ENCODE measurements at places on chromosomes 5 and 9.

DNA sequence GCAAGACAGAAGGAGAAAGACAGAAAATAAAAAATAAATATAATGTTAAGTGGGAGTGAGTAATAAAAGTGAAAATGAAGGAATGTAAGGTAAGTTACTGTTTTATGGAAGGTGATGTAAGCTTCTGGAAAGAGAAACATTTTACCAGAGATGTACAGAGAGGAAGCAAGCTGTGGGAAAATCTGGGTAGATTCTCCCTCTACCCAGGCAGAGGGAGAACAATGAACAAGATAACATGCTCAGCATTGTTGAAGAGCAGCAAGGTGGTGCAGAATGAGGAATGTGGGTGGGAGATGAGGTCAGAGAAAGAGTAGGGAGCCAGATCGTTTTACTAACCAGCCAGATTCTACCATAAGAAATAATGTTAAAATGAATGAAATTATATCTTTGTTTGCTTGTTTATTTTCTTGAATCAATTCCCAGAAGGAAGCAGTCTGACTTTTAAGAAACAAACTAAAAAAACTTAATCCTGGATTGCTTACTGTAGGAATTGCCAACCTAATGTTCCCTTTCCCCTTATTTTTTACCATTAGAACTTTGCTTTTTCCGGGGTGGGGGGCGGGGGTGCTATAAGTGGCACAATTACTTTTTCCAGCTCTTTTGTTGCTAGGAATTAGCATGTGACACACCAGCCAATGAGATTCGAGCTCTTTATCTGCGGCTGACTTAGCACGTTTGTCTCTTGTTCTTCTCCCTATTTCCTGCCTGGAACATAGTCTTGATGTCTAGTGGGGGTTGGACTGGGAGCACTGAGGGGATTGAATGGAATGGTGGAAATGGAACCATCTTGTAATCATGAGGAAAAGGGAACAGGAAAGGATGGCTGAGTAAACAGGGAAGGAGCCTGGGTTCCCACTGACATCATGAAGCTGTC, 356.7 kb downstream of the TMEM167A start:
- no peak for DNase-seq

- no peak for DNase-seq
Observed at GRCh38 chr5:111367115-111367514, 142.9 kb downstream of the CAMK4 start.

- DNase-seq, result no peak
Observed at GRCh38 chr5:53515988-53516387, 35.6 kb downstream of the FST start.

GRCh38 chr9:132143359-132143758, 18.5 kb upstream of the NTNG2 start:
- no peak for DNase-seq

GRCh38 chr9:37262410-37262809, 142.0 kb downstream of the ZCCHC7 start:
- DNase-seq, result no peak

DNA sequence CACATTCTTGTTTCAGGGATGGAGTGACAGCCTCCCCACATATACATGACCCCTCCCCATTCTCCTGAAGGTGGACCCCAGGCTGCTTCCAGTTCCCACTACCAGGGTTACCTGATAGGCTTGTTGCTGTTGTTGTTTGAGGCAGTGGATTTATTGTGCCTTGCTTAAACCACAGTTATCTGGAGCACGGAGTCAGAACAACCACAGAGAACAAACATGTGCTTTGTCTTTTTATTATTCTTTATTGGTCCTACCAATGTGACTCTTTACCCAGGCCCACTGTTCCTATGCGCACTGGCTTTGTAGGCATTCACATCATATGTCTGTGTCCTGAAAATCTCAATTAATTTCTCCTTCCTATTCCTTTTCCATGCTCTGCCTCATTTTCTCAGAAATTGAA, 41.2 kb upstream of the IPPK start:
- no peak for DNase-seq

DNA sequence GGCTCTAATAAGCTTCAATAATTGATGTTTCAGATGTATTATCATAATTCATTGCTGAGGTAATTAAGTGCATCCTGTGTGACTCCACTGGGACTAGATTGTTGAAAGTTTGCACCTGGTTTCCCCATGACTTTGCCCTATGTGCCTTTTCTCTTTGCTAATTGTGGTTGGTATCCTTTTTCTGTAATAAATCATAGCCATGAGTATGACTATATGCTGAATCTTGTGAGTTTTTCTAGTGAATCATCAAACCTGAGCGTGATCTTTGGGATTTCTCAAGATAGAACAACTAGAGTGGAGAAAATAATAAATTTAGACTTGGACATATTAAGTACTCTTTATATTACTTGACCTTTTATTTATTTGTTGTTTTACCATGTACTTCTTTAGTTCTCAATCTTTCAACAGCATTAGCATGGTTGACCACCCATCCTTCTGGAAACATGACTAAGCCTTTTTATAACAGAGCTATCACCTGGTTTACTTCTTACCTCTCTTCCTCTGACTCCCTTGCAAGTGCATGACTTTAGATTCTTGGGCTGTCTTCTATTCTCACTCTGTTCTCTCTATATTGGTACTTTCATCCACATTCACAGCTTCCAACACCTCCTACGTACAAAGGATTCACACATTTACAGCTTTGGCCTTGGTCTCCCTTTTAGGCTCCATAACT, 239.6 kb upstream of the TAS2R1 start:
- DNase-seq, result no peak

All from NCI-H1436 treated with DMSO at 0.1 percent for 48 hours (cell line).